ENCODE measurements at places on chromosomes 3 and 15.

DNA sequence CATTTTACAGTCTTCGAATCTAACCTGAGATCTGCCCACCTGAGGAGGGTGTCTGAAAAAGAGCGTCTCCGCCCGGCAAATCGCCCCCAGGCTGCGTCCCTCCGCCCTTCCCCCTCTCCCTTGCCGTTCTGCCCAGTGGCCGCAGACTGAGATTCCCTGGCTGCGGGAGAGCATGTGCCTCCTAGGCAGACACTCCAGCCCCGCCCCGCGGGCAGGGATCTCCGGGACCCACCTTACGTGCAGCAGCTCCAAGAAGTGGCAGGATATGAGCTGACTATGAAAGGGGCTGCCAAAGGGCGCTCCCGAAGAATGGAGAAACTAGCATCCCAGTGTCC is 2.7 kb upstream of the WNT5A start:
- no peak for DNase-seq

- peak; percentile 35 for DNase-seq
Observed at GRCh38 chr15:31472636-31473384, 146.2 kb downstream of the KLF13 start.

- DNase-seq, result no peak
Observed at GRCh38 chr15:38085931-38086568, 151.6 kb downstream of the TMCO5A start.

DNA sequence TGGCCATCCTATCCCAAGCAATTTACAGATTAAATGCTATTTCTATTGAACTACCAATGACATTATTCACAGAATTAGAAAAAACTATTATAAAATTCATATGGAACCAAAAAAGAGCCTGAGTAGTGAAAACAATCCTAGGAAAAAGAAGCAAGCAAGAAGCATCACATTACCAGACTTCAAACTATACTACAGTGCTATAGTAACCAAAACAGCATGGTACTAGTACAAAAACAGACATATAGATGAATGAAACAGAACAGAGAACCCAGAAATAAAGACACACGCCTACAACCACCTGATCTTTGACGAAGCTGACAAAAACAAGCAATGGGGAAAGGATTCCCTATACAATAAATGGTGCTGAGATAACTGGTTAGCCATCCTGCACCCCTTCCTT is 152.2 kb downstream of the TNIK start:
- no peak for DNase-seq

DNA sequence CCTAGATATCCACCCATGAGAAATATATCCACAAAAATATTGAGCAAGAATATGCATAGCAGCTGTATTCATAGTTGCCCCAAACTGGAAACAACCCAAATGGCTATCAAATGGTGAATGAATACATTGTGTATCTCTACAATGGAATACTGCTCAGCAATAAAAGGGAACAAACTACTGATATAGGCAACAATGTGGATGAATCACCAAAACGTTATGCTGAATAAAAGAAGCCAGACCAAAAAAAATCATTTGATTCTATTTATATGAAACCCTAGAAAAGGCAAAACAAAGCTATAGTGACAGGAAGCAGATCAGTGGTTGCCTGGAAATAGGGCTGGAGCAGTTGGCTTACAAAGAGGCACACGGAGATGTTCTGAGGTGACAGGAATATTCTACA is 15.5 kb upstream of the CMTM7 start:
- DNase-seq, result no peak

GRCh38 chr3:145457825-145458552 is 703.0 kb downstream of the PLOD2 start:
- DNase-seq, result no peak

GRCh38 chr15:74808840-74809229 is 3.8 kb upstream of the LMAN1L start:
- DNase-seq, result no peak

GRCh38 chr3:197394464-197395321 is 96.3 kb upstream of the DLG1 start:
- DNase-seq, result peak; percentile 36

DNA sequence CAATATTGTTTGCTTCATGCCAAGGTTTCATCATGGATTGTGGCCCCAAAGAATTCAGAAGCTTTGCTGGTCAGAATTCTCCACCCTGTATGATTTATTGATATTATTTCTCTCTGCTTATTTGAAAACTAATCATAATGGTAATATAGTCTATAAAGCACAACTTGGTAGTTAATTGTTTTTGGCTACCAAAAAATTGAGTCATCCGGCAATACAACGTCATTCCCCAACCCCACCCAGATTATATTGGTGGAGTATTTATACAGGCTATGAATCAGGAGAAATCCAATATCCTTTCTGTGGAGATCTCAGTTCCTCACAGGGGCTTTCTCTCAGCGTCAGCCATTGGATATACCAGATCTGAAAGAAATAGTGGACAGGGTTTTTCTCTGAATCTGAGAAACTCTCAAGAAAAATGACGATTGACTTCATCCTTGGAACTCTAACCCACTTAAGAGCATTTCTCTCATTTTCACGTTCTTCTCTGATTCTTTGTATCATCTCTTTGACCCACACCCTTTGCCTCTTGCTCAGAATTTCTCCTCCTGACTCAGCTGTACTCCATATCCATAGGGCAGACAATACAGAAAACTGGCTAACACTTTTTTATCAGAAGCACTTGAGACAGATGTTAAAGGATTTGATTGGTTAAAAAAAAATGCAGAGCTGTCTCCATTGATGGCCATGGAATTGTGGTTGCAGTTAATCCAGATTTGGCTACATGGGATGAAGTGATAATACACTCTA is 1055.8 kb upstream of the CADM2 start:
- no peak for DNase-seq

DNA sequence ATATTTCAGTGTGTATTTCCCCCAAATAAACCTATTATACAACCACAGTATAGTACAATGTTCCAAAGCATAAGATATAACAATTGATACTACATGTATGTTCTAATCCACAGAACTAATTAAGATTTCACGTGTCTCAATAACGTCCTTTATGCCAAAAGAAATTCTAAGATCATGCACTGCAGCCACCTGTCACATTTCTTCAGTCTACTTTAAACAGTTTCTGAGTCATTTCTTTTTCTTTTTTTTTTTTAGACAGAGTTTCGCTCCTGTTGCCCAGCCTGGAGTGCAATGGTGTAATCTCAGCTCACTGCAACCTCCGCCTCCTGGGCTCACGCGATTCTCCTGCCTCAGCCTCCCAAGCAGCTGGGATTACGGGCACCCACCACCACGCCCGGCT is 190.2 kb downstream of the STAG1 start:
- DNase-seq, result no peak

- peak; percentile 28 for DNase-seq
Observed at GRCh38 chr15:59492389-59493377, 54.7 kb downstream of the FAM81A start.

DNA sequence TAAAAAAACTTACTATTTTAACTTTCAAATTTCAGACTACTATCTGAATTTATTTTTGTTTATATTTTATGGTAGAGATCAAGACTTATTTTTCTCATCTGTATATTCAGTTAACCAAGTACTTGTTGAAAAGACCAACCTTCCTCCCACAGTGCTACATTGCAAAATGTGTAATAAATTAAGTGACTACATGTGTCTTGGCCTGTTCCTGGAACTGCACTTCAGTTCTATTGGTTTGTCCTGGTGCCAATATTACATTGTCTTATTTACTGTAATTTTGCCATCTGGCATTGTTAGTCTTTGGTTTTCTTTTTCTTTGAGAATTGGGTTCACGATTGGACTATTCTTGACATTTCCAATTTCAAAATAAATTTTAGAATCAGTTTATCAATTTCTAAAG is 138.4 kb upstream of the KCNMB2 start:
- no peak for DNase-seq

DNA sequence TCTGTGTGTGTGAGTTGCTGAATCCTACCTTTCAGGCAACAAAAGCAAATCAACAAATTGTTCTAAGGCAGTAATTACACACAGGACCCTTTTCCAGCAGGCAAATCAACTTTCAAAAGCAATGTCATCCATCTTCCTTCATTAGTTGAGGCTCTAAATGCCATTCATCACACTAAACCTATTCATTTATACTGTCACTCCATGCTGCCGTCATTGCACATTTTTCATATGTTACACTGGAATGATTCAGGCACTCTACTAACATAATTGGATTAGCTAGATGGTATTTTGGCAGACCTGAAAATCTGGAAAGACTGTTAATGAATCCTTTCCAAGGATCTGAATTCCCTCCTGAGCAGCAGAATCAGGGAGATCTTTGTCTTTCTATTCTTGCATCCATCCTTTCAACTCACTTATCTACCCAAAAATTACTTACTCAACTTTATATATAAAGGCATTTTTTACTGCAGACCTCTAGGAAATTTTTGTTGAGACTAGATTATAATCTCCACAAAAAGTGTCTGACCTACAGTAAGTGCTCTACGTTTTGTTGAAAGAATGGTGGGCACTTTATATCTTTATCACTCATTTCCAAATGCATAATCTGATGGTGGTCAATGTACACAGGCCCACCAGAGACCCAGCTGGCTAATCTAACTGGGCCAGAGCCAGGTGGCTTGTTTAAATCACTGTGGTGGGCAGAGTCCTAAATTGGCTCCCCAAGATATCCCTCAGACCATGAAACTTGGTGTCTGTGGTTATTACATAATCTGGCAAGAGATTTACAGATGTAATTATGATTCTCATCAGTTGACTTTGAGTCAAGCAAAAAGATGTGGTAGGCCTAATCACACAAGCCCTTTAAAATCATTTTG is 25.0 kb downstream of the MIX23 start:
- DNase-seq, result no peak

- DNase-seq, result no peak
Observed at GRCh38 chr3:58018892-58019742, 10.9 kb downstream of the FLNB start.

GRCh38 chr3:146026547-146026946 is 134.4 kb downstream of the PLOD2 start:
- DNase-seq, result no peak

- DNase-seq, result no peak
Observed at GRCh38 chr3:112855883-112856282, 9.2 kb upstream of the CD200R1L start.

- no peak for DNase-seq
Observed at GRCh38 chr15:33785366-33785765, 182.9 kb upstream of the CHRM5 start.

DNA sequence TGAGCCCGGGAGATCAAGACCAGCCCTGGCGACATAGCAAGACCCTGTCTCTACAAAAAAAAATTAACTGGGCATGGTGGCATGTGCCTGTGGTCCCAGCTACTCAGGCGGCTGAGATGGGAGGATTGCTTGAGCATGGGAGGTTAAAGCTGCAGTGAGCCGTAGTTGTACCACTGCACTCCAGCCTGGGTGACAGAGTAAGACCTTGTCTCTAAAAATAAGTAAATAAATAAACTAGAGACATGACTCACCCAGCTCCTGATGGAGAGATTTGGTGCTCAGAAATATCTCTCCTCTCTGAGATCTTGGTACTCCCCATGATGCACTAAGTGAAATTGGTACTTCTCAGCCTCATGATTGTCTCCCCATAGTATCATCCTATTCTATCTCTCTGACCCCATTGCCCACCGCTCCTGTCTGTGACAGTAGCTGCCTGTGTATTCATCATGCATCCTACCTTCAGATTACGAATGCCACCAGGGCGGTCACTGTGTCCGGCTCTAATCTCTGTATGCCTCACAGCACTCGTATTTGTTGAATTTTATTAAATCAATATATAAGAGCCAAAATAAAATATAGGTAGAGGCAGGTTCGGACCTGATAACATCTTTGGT is 50.9 kb downstream of the ABHD2 start:
- DNase-seq, result no peak

DNA sequence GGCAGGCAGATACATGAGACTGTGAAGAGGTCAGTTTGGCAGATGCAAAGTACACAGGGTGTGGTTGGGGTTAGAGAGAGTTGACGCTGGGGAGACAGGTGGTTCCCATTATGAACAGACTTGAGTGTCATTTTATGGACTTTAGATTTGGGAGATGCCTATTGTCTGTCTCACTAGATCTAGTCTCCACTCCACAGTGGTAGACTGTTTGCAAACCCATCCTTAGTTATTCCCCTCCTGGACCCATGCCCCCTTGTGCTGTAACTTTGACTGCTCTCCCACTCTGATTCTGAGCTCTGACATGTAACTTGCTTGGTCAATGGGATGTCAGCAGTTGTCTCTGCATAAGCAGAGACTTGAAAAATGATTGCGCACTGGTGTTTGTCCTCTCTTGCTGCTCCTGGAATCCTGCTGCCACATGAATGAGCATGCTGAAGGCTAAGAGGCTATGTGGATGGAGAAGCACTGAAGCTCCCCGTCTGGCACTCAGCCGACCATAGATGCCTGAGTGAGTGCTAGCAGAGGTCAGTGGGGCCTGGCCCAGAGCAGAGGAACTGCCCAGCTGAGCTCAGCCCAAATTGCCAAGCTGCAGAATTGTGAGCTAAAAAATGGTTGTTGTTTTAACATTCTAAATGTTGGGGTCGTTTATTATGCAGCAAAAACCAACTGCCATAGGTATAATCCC is 88.2 kb downstream of the FAM43A start:
- no peak for DNase-seq

DNA sequence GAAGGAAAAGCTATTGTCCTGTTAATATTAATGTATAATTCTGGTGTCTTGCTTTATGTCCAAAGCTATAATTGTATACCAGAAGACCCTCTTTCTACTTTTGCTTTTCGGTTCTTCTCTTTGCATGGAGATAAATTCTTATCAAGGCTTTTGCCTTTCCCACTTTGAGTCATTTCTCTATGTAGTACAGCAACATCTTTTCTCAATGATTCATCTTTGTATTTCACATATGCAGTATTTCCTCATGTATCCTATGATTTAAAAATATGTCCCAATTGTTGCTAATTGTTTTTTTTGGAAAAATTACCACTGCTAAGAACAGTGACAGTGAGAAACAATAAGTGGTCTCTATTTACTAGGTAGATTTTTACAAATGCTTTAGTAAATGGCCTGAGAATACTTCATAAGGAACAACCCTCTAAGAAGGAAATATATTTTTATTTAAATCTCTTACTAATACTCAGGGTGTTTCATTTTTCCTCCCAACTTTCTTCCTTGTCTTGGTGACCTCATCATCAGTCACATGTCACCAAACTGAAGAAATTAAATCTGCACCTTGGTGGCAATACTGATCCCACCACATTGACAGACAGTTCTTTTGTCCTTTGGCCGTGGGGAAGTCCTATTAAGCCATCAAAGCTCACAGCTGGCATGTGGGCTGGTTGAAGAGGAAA is 290.6 kb downstream of the SATB1 start:
- no peak for DNase-seq

- no peak for DNase-seq
Observed at GRCh38 chr15:68384451-68385239, 47.3 kb downstream of the ITGA11 start.
